ENCODE measurements at places on chromosomes 4 and X. TPM values are rescaled to one million over a fixed set of nuclear protein-coding genes. Genes with fewer than 3 reads are reported as not detected.

DNA sequence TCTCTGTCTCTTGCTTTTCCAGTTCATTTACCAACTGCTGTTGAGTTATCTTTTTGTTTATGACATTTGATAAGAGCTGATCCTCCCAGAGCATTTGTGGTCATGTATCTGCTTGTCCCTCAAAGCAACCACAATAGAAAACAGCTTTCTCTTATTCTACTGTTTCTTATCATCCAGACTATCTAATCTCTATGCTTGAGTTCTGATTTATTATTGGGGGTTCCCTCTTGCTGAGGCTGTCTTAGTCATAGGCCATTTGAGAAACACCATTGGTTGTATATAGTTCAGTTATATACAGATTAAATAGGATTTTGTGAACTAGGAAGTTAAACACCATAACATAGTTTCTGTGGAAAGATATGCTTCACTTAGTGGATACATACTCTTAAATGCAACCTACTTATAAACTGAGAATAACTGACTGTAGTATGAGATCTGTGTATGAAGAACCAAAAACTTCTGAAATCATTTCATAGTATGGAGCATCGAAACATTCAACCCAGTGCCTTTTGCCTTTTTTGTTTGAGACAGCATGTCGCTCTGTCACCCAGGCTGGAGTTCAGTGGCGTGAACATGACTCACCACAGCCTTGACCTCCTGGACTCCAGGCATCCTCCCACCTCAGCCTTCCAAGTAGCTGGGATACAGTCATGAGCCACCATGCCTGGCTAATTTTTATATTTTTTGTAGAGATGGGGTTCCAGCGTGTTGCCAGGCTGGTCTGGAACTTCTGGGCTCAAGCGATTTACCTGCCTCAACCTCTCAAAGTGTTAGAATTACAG lies 75.8 kb downstream of the STIM2 start:
- no peak for DNase-seq

- no peak for DNase-seq
Measured at GRCh38 chrX:86178906-86179305, 30.7 kb downstream of the DACH2 start.

- no peak for DNase-seq
Measured at GRCh38 chrX:74211911-74212310, 92.1 kb upstream of the ZCCHC13 start.

GRCh38 chr4:24468071-24468470 lies 116.3 kb downstream of the DHX15 start:
- no peak for DNase-seq

DNA sequence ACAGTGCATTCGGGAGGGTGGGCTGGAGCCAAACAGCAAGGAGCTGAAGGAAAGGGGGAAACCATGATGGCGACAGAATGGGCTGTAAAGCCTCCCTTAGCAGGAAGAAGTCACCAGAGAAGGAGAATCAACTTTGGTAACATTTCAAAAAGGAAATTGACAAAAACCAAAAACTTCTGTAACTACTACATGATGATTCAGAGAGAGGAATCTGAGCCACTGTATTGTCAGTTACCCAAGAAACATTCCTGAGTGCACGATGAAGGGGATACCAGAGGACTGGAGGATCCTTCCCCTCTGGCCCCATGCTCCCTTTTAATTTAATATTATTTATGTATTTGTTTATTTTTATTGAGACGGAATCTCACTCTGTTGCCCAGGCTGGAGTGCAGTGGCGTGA lies 26.3 kb downstream of the PDHA1 start:
- no peak for DNase-seq

- no peak for DNase-seq
Measured at GRCh38 chr4:76055016-76055415, 19.1 kb upstream of the CXCL11 start.

Gene DGKK
- total RNA-seq, result 8.8 TPM

Gene SASH3
- 403 TPM for total RNA-seq

Gene VSIG4
- total RNA-seq, result 1.3 TPM

Gene TFE3
- 43.9 TPM for total RNA-seq

Gene MAGEA8
- total RNA-seq, result not detected

Gene UBQLN2
- 36.2 TPM for total RNA-seq

Data from natural killer cell (primary cell).